ENCODE measurements at places on chromosomes 7 and 10.

DNA sequence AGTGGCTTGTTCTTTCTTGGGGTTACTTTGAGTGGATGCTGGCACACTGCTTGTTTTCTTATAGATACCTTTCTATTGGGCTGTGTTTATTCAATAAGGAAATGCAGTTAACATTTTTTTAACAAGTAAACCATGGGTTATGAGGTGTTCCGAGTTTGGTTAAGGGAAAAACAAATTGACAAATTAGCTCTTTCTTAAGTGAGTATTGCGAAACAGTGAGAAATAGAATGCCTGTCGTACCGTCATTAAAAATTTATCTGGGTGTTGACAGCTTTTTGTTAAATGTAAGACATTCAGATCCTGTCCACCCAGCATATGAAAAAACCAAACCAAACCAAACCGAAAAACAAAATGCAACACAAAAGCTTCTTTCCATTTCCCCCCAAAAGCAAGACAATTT lies 6.2 kb downstream of the CUX1 start:
- DNase-seq, result no peak

GRCh38 chr7:17405786-17406185 lies 107.3 kb downstream of the AHR start:
- no peak for DNase-seq

DNA sequence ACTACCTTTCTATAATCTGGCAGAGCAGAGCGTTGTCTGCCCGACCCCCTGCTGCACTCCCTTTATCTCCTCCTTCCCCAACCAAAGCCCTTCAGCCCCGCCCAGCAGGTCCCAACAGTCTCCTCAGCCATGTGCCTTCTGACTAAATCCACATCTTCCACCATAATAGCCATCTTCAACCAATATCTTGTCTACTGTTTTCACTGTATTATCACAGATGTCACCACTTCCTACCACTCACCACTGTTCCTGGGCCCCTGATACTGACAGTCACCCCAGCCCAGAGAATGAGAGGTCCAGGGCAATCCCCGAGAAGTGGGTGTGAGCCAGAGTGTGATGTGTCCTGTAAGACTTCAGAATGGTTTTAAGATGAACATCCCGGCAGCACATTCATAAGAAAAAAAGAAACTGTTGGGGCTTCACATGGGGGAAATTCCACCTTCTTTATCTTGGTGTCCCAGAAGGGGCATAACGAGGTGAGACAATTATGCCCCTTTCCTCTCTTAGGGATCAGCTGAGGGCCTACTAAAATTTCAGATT lies 25.3 kb downstream of the CCDC6 start:
- DNase-seq, result no peak

DNA sequence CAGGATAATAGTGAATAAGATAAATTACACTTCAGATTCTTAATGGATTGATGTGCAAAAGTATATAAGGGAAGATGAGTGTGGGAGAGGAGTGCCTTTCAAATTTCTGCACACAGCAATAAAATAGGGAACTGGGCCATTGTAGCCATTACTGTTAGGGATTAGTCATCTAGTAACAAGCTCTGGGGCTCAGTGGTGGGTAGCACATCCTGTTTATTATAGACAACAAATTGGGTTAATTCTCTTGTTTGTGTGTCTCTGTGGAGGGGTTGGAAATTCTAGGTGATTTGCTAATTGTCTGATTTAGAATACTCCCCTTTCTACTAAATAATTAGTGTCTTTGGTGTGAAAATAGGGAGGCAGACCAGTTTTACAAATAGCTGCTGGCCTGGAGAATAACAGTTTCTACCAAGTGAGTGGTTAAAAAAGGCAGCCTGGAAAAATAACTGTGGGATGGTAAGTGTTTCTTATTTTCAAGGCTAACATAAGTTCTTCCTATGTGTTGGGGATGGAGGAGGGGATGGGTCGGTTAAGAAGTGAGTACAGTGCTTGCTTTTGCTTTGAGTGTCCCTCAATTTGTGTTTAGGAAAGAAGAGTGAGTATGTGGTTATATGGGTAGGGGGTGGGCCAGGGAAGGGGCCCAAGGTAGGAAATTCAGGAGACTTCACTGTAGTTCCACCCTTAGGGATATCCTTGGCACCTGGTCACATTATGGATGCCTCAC lies 43.3 kb upstream of the TMEM248 start:
- DNase-seq, result no peak

- no peak for DNase-seq
Measured at GRCh38 chr10:3685384-3685783, 99.6 kb downstream of the KLF6 start.

- DNase-seq, result no peak
Measured at GRCh38 chr10:4807761-4808507, 18.1 kb upstream of the AKR1E2 start.

DNA sequence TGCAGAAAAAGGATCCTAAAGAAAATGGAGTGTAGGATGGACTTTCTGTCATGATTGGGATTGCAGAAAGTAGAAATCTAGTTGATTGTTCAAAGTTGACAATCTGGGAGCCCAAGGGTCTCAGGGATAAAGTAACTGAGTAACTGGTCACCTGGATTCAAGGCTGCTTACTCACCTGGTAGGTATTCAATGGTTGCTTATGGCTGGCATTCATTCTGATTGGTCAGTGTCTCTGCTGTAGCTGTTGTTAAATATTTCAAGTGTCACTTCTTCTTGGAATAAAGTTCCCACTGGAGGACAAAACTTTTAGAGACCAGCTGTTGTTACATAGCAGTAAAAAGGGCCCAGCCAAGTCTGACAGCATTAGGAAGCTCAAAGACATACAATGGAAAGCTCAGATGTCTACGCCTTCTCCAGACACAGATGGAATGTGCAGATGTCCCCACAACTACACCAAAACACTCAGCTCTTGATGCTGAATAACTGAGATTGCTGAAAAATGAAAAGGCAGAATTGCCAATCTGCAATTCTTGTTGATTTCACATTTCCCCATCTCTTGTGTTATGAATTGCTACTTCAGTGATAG lies 106.9 kb downstream of the ZNF467 start:
- DNase-seq, result no peak

GRCh38 chr7:65477326-65477725 lies 103.7 kb downstream of the ZNF92 start:
- DNase-seq, result peak; percentile 66

DNA sequence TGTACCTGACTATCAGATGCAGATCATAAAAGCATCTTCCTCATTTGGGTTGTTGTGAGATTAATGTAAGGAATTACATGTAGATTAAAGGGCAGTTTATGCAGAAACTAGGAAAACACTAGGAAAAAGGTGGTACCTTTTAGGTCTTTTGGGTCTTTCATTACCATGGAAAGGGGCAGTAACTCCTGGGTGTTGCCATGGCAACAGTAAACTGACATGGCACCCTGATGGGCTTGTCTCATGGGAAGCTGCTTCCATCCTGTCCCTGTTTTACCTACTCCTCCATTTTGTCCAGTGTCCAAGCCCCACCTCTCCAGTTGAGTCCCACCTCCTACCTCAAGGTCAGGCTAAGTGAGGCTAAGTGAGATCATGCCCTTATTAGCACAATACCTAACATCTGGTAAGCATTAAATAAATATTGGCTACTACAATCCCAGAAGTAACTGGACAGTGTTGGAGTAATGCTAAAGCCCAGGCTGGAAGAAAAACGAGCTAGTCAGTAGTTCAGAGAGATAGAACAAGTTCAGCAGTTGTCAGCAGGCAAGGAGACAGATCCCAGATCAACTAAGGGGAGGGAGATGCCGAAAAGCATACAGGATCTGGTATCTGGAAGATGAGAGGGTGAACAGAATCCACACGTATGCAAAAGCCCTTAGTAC lies 240.0 kb upstream of the AUTS2 start:
- DNase-seq, result peak; percentile 37

GRCh38 chr7:150339409-150339809 lies 2.0 kb downstream of the RARRES2 start:
- peak; percentile 12 for DNase-seq

GRCh38 chr7:35015346-35015859 lies 21.9 kb downstream of the DPY19L1 start:
- no peak for DNase-seq

DNA sequence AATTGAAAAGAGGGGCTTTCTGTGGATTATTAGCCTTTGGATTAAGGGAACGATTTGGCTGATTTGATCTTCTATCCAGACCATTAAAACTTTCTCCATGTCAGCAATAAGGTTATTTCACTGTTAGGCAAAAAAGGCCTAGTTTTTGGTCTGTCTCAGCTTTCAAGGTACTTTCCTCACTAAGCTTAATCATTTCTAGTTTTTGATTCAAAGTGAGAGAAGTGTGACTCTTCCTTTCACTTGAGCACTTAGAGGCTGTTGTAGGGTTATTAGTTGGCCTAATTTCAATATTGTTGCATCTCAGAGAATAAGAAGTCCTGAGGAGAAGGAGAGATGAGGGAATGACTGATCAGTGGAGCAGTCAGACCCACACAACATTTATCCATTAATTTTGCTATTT lies 596.0 kb upstream of the TPK1 start:
- DNase-seq, result no peak

GRCh38 chr7:13801669-13802068 lies 187.8 kb downstream of the ETV1 start:
- no peak for DNase-seq

GRCh38 chr10:117249493-117250093 lies 8.7 kb downstream of the SLC18A2 start:
- no peak for DNase-seq

- no peak for DNase-seq
Measured at GRCh38 chr7:66036788-66037187, 38.8 kb upstream of the ASL start.

DNA sequence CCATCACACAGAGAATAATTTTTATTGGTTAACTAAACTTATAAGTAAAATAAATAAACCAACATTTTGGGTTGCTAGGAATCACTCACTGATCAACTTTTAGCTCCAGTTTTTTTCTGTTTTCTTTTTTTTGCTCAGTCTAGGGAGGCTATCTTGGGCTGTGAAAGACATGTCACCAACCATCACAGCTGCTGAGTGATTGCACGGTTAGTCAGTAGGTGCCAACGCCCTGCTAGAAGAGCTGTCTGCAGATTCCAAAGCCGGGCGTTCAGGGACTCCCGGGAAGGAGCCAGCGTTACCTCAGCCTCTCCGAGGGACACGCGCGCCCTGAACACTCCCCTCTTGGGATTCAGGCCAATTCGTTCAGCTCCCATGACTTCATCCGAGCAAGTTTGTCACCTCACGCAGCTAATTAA lies 604 bp upstream of the STAM start:
- peak; percentile 66 for DNase-seq

DNA sequence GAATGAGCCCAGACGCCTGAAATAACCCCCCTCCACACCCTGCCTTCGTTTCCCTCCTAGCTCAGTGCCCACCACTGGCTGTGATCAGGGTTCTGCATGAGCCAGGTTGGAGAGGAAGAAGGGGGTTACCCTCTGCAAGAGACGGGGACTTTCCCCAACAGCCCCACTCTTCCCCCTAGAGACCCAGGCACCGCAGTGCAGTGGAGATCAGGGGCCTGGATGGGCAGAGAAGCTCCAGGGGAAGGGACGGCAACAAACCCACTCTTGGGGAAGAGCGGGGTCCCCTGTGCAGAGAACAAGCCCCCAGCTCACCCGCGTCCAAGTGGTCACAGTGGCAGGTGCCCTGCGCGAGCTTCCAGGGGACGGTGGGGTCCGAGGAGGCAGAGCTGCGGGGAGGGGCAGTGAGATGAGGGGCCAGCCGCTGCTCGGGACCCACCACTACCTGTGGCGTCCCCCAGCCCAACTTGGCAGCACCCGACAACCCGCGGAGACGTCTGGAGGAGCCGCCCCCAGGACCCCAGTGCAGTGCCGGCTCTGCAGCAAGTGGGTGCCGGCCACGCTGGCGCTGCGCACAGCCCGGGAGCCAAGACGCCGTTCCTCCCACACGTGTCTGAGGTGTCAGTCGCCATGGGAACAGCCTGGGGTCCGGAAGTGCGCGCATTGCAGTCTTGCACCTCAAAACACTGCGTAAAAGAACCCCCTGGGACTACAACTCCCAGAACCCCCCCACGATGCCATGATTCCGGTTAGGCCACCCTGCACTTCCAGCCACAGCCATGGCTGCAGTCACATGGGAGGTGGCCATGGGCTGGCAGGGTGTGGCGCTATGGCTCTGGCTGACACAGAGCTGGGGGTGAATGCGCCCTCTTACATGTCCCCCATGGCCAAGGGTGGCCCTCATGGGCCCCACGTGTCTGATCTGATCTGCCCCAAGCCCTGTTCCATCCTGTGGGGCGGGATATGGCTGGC lies 45.8 kb upstream of the WIPI2 start:
- DNase-seq, result peak; percentile 47

DNA sequence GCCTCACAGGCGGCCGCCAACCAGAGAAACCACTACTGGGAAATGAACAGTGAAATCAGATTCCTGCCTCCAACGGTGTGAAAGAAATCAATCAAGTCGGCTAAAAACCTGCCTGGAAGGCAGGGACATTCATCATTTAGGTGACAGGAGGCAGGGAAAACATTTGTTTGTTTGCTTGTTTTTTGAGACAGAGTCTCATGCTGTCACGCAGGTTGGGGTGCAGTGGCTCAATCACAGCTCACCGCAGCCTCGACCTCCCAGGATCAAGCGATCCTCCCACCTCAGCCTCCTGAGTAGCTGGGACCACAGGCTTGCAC lies 30.5 kb downstream of the AP5Z1 start:
- DNase-seq, result no peak

DNA sequence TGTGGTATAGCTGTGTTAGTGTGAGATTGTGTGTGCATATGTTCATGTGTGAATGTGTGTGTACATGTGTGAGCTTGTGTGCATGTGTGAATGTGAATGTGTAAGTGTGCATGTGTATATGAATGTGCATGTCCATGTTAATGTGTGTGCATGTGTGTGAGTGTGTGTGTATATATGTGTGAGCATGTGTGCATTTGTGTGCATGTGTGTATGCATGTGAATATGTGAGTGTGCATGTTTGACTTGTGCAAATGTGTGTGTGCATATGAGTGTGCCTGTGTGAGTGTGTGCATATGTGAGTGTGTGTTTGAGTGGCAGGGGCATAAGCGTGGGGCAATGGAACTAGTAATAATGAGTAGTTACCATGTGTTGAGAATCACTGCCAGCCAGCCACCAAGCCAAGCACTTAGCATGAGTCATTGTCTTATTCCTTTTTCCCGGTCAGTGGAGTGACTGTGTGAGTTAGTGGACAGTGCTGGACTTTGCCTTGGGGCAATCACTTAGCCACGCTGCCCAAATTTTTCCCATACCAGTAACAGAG lies 46.3 kb upstream of the SHH start:
- no peak for DNase-seq

GRCh38 chr7:90723233-90723632 lies 127.1 kb downstream of the CDK14 start:
- DNase-seq, result no peak

GRCh38 chr10:48363617-48364355 lies 57.3 kb downstream of the MAPK8 start:
- no peak for DNase-seq

DNA sequence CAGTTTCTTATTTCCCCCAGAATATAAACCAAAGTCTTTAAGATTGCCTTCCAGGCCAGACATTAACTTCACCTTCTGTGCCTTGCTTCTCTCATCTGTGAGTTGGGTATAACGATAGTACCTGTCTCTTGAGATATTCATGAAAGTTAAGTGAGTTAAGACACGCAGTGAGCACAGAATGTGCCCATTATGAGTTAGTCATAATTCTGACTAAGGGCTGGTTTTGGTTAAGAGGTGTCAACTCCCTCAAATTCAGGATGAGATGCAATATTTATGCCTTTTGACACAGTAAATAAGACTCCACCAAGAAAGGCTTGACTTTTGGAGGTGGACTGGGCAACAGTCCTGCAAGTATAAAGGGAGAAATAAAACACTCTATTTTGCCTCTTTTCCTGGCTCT lies 528.7 kb upstream of the IGFBP3 start:
- no peak for DNase-seq

- DNase-seq, result peak; percentile 98
Measured at GRCh38 chr7:151232091-151232916, at the start of gene CHPF2. Gene CHPF2 (plus strand): TSS chr7:151232483. CDS start chr7:151234012, 1,529 bp downstream.

GRCh38 chr7:140010194-140010895 lies 52.4 kb downstream of the PARP12 start:
- DNase-seq, result no peak
